ENCODE measurements at places on chromosomes 5 and 9.

- DNase-seq, result no peak
These were observed 483 bp upstream of the EIF4EBP3 start for GRCh38 chr5:140546851-140547507.

- no peak for DNase-seq
These were observed 831.5 kb downstream of the MAT2B start for GRCh38 chr5:164336906-164337305.

GRCh38 chr5:36790847-36791246, 85.7 kb upstream of the NIPBL start:
- no peak for DNase-seq

DNA sequence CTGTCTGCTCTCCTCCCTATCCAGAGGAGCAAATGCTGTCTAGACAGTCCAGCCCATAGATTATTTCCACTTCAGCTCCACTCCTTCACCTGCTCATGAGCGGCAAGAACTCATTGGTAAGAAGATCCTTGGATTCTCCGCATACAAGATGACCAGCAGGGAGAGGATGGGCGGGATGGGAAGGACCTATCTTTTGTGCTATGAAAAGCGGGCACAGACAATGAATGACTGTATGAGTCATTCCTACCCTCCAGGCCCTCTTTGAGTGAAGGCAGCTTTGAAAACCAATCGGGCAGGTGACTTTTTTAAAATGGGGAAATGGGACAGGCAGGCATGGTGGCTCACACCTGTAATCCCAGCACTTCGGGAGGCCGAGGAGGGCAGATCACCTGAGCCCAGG, 49.4 kb downstream of the SMIM23 start:
- DNase-seq, result no peak

- no peak for DNase-seq
These were observed 43.0 kb downstream of the AP3S1 start for GRCh38 chr5:115884704-115885103.

GRCh38 chr9:103169798-103170197, 174.7 kb downstream of the CYLC2 start:
- no peak for DNase-seq

DNA sequence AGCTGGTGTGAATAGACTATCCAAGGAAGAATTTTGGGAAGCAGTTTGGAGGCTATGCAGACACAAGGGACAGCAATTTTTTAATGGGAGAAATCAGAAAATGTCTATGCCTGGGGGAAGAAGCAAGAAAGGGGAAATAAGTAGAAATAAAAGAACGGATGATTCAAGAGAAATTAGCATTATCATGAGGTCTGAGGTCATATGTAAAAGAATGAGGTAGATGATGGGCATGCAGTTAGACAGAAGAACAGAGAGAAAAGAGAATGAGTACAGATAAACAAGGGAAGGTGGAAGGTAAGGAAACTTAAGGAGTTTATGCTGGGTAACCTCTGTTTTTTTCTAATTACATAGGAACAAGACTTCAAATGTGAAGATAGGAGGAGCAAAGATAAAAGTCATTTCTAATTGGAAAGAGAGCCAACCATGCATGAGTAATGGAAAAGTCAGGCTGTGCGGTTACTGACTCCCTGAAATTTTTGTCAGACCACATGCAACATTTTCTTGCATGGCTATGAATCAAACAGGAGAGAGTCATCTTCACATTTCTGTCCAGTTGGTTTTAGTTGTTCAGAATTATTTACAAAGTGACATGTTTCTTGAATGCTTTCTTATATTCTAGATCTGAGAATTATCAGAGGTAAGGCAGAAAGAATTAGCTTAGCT, 101.0 kb upstream of the PIK3R1 start:
- DNase-seq, result no peak

DNA sequence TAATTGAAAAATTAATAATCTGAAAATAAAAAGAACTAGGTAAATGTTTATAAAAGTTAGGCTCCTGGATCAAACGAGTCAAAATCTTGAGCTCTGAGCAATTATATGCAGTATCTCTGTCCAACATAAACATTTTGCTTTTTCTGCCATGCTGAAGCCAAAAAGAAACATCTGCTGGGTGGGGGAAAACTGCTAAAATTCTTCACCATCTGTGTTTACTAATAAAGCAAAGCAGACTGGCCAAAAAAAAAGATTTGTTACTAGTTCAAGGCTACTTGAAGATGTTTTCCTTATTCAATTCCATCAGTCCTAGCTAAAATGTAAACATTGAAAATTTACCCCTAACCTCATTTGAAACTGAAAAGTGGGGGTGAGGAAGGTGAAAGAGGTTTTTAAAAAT, 29.7 kb downstream of the GTF3C4 start:
- DNase-seq, result no peak

DNA sequence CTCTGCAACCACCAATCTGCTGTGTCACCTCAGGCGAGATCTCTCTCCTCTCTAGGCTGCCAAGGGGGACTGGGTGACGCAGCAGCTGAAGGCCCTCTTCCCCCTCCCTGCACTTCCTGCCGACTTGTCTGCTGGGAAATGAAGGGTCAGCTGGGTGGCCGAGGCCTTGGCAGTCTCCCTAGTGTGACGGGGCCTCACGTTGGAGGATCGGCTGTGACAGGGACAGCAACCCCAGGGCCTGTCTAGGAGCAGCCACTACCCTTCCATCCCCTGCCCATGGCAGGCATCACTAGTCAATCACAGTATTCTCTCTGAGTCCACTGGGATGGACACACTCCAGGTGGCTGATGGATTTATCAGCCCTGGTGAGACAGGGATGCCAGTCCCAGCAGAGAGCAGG, 107.3 kb upstream of the SARDH start:
- DNase-seq, result peak; percentile 79

- DNase-seq, result no peak
These were observed 446.8 kb downstream of the CCDC171 start for GRCh38 chr9:15999422-16000339.

- DNase-seq, result no peak
These were observed 125.0 kb upstream of the SLC12A2 start for GRCh38 chr5:127958421-127959011.

GRCh38 chr9:73020877-73021276, 68.0 kb upstream of the ALDH1A1 start:
- no peak for DNase-seq

DNA sequence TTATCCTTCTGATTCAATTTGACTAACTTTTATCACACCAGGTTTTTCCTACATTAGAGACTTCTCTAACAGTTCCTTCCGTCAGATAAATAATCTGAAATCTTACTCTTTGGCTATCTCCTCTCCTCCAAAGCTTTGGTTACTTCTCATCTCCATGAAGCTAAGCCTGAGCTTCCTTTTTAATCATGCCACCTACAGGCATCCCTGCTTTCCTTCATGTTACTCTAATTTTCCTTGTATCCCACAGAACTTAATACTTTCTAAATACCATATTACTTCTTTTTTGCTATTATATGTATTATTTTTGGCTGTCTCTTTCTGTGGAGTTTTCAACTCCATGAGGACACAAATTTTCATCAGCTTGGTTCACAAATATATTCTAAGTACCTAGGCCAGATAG, 49.7 kb downstream of the C9 start:
- no peak for DNase-seq

- DNase-seq, result no peak
These were observed 184.5 kb upstream of the KLF4 start for GRCh38 chr9:107673861-107674720.

GRCh38 chr9:97880336-97880735, 27.3 kb downstream of the FOXE1 start:
- DNase-seq, result no peak

GRCh38 chr5:151745071-151745705, 13.2 kb downstream of the ATOX1 start:
- DNase-seq, result no peak

DNA sequence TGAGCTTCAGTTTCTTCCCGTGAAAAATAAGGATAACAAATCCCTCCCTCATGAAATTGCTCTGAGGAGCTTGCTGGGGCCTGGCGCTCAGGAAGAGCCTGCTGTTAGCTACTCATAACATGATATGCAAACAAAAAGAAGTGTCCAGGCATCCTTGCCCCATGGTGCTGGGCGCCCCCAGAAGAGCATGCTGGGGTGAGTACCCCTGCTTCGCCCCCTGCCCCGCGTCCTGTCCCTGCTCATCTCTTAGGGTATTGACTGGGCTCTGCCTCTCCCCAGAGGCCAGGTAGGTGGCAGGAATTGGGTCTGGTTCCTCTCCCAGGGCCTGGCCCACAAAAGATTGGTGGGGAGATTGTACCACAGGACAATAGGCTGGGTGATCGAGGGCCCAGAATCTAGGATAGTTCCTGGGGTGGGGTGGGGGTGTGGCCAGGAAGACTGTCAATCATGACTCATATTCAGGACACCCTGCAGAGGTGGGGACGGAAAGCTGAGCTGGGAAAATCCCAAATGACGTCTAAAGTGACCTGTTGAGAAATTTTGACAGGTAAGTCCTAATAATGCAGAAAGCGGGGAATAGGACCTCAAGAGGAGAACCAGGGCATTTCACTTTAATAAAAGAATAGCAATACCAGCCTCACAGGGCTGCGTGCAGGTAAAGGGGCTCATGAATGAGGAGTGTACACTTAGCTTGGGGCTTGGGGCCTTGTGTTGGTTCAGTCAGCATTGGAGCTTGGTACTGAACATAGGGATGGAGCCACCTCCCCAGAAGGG, 8.9 kb downstream of the PITX1 start:
- DNase-seq, result no peak

DNA sequence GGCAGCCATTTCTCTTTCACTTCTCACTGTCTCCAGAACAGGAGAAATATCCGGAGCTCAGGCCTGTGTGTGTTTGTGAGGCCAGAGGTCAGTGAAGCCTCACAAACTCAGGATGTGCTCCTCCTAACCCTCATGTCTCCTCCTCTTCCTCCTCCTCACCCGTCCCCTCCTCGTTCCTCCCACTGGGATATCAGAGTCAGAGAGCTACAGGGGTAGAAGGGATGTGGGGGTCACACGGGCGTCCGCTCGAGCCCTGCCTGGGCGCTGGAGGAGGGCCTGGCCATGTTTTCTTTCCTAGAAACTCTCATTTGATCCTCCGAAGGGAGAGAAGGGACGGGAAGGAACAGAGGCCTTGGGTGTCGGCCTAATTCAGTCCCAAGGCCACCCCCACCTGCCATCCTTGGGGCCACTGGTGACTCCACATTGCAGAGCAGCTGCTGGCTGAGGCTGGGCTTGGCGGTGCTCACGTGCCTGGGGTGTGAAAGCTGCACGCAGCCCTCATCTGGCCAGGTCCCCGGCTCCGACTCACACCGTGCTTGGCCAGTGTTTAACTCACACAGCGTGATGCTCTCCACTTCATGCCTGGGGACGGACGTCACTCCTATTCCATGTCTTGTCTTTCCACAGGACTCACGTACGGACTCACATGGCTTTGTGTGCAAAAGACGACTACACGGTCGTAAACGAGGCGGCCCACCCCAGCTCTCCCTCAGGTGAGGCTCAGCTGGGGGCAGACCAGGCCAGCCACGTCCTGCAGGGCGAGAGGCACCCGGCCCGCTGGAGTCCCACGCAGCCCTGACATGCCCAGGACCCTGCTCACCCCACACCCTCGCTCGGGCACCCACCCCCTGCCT, 22.6 kb upstream of the SLC6A19 start:
- DNase-seq, result no peak

- no peak for DNase-seq
These were observed 192.7 kb downstream of the GNA14 start for GRCh38 chr9:77455312-77455927.

DNA sequence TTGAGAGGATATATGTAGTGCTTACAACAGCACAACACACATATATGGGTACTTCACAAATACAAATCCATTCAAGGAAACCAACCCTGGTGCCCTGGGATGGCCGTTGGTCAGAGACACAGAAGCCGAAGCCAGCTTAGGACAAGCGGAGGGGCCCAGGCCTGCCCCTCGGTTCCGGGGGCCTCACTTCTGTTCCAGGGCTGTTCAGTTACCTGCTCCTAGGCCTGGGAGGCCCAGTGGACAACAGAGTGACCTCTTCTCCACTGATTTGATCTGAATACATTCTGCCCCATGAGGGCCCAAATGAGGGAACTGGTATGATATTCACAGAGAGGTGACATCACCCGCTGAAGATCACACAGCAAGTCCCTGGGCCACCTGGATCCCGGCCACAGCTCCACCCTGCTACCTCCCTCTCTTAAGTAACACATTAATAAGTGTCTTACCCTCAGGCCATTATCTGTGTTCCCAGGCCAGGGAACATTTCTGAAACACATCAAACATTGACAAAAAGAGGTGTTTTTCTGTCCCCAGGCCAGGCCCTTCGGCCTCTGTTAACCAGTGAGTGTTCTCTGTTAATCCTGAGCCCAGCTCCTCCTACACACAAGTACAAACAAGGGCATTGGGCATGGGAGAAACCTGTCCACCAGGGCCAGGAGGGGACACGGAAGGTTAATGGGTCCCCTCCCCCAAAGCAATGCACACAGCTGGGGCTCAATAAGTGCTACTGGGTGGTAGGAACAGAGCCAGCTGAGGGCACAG, 4.5 kb upstream of the GRHPR start:
- DNase-seq, result no peak

DNA sequence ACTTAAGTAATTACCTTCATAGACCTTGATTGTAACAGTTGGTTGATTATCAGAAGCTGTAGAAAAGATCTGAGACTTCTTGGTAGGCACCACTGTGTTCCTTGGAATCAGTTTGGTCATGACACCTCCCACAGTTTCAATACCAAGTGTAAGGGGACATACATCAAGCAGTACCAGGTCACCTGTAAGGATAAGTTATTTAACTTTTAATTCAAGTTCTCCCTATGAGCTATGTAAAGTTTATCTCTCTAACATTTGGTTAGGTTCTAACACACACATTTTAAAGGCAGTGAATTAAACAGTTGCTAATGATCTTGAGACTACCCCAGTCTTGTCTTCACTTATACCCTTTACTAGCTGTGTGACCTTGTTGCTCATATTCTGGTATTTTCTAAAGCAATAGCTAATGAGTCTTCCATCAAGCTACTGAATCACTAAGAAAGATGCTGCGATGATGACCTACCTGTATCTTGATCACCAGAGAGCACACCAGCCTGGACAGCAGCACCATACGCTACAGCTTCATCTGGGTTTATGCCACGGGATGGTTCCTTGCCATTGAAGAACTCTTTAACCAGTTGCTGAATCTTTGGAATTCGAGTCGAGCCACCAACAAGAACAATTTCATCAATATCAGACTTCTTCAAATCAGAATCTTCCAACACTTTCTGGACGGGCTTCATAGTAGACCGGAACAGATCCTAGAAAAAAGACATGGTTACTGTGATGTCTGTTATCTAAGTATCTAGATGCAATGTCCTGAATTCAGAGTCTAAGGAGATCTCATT, 2.8 kb downstream of the HSPA5 start:
- DNase-seq, result no peak

- no peak for DNase-seq
These were observed 1.1 kb downstream of the DNAJC21 start for GRCh38 chr5:34930462-34930844.

- DNase-seq, result no peak
These were observed 38.0 kb downstream of the NIPAL4 start for GRCh38 chr5:157497875-157498611.

DNA sequence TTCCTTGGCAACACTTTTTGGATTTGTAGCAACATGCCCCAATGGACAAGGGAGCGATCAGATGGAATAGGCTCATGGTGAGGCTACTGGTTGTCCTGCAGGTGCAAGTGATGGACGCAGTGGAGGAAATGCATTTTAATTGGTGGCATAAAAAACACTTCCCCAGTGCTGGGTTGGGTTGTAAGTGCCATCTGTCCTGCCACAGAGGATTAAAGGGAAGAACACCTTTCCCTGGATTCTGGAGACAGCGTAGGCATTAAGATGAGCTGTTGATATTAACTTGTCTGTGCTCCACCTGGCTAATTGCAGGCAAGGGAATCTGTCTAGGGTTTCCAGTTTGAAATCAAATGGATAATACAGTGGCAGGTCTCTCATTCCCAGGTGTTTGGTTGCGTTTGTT, 173.4 kb downstream of the ZNF462 start:
- DNase-seq, result no peak

GRCh38 chr5:135594416-135594960, 15.7 kb upstream of the CXCL14 start:
- DNase-seq, result peak; percentile 21

Measured in coronary artery (tissue), 2 donors.